ENCODE measurements at places on chromosomes 6 and 20.

GRCh38 chr6:82875573-82876185 is 190.0 kb downstream of the UBE3D start:
- DNase-seq = no peak

DNA sequence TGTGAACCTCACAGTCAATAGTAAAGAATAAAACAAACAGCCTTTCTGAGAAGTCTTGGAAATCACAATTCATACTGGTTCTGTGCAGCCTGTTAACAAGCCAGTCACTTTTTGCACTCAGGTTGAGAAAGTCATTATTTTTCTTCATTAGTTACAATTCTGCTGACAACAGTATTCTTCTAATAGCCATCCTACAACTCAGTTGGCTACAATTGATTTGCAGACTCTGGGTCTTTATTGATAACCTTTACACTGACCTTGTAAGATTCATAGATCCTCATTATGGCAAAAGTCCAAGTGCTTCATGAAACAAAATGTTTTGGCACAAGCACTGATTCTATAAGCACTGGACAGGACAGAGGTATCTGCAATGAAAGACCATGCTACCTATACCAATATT is 34.9 kb upstream of the POPDC3 start:
- DNase-seq = no peak

DNA sequence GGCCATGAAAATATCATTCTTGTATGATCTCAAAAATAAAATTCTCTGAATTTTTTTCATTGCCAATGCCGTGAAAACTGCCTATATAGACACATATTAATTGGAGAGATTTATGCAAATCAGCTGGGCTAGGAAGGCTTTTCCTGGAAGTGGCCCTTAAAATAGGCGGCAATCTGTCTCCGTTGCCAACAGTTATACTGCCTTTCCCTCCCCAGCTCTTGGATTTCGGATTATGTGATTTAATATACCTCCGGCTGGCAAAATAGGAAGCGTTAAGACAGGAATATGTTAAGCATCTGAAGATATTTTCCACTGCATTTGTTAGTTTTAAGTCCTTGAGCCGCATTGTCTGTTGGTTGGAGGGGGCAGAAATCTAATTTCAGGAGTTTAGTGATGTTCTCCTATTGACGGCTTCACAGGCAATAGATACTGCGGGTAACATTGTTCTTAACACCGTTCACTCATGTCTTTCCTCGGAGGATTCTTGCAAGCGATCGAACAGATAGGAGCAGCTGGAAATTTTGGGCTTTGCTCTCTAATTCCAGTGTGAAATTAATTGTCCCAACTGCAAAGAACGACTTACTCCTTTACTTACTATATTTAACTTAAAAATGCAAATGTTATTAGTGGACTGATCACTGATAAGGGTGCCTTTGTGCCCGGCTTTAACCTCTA is 113.3 kb downstream of the LINC00237 start:
- DNase-seq = no peak

GRCh38 chr6:13492357-13492756 is 5.0 kb upstream of the GFOD1 start:
- DNase-seq = no peak

- no peak for DNase-seq
Measured at GRCh38 chr20:62832212-62832922, 15.5 kb downstream of the COL9A3 start.

DNA sequence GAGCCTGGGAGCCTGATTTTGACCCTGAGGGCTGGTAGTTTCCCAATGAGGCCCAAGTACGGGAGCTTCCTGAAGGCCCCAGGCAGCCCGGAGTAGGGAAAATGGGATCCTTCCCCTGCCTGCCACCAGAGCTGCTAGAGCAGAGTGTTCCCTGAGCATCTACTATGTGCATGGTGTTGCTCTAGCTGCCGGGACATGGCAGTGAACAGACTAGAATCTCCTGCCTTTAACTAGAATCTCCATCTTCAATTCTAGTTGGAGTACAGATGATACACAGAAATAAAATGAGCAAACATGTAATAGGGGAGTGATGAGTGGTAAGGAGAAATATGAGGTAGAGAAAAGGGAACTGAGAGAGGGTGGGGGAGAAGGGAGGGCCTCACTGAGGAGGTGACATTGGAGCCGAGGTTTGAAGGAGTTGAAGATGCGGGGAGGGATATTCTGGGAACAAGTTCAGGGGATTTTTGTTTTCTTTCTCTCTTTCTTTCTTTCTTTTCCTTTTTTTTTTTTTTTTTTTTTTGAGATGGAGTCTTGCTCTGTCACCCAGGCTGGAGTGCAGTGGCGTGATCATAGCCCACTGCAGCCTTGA is 18.5 kb downstream of the VSTM2L start:
- no peak for DNase-seq

DNA sequence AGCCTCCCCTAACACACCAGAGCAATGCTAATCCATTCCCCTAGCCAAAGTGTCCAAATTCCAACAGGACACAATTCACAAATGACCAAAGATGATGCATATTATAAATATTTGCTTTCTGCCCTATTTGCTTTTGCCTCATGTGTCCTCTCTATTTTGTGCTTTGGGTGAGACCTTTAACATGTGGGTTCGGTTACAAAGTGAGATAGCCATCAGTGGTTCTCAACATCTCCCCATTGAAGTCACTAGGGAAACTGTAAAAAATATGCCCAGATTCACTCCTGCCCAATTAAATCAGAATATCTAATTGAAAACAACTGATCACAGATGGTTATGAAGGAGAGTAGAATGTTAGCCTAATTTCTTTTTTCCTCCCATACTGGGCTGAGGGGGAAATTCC is 159.2 kb downstream of the MTFR2 start:
- DNase-seq = no peak

DNA sequence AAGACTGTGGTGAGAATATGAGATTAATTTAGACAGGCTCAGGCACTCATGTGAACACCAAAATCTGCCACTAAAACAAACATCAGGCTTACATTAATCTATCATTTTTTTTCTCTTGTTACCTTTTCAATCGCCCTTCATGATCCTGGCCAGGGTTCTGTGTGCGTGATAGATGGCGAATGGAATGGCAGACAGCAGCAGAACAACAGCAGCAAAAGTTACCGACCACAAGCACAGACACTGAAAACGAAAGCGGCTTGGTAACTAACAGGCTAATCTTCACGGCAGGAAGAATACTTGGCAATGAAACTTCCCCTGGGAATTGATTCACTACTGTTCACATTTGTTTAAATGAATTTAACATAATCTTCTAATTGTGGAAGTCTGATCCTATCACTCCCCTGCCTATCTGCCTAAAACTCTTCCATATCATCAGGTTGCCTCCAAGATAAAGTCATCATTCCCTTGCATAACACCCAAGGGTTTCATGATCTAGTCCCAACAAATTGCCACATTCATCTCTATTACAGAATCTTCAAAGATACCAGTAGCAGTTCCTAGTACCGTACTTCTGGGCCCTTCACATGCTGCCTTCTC is 28.7 kb downstream of the PTPRK start:
- no peak for DNase-seq

- no peak for DNase-seq
Measured at GRCh38 chr6:75748003-75748742, 866 bp upstream of the MYO6 start.

DNA sequence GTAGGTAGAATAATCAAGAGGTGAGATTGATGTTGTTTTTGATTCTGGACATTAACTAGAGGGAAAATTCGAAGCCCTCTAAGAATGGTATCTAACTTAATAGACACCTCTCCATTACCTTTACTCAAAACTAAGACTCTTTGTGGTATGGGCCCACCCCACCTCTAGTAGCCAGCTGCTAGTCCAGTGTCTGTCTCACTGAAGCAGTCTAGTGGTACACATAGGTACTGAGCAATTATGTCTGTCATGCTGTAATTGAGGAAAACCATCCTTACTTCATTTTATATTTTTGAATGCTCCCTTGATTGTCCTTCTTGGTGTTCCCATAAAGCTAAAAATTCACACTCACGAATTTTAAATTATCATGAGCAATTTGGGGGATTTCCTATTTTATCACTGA is 290.7 kb downstream of the ARHGAP18 start:
- DNase-seq = no peak

- no peak for DNase-seq
Measured at GRCh38 chr6:153767127-153767526, 271.9 kb upstream of the OPRM1 start.

DNA sequence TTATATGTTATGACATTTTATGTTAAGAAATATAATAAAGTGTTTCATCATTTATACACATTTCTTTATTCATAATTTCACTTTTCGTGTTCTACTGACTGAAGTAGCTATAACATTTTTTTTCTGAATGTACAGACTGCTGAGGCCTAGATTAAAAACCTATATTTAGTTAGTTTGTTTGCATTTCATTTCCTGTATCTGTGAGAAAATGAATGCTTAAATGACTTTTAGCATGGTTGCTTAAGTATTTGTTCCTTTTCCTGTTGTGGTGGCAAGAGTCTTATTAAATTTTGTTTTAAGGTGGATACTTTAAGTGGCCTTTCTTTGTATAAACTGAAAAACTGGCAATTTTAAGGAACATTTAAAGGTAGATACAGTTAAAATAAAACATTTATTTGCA is 779.7 kb upstream of the MAN1A1 start:
- DNase-seq = no peak

DNA sequence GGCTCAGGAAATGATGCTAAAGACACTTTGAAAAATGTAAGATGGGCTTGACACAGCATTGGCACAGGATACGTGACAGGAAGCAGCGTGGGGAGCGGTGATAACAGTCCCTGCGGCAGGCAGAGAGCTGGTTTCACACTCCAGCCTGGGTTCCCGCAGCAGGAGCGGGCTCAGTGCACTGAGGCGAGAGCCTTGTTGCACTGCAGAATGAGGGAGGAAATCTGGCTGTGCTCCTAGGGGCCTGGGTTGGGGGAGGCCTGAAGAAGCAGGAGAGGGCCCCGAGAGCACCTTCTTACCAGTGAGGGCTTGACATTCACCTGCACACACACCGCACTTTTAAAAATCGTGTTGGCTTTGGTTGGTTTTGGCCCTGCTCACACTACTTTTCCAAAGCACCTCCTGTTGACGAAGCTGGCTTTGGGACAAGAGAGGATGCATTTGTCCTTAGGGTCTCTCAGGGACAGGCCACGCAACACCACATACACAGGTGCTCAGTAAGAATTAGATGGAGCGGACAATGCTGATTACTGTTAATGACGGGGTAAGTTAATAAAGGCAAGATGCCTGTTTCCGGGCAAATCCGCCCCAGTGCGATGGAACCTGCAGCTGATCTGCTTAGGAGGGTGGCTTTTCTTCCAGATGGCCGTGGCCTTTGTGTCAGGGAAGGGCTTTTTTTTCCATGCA is 49.4 kb upstream of the ARMC2 start:
- DNase-seq = no peak

- no peak for DNase-seq
Measured at GRCh38 chr20:19706463-19706862, 51.6 kb upstream of the RIN2 start.

GRCh38 chr6:80742481-80742880 is 636.0 kb downstream of the BCKDHB start:
- DNase-seq = no peak

- no peak for DNase-seq
Measured at GRCh38 chr6:111888928-111889695, 15.9 kb upstream of the FYN start.

- DNase-seq = no peak
Measured at GRCh38 chr6:20459682-20460081, 58.0 kb downstream of the E2F3 start.

- no peak for DNase-seq
Measured at GRCh38 chr6:69866351-69866769, at the start of gene COL19A1. Gene COL19A1 (plus strand): TSS chr6:69866556. CDS start chr6:69879568, 13,012 bp downstream.

DNA sequence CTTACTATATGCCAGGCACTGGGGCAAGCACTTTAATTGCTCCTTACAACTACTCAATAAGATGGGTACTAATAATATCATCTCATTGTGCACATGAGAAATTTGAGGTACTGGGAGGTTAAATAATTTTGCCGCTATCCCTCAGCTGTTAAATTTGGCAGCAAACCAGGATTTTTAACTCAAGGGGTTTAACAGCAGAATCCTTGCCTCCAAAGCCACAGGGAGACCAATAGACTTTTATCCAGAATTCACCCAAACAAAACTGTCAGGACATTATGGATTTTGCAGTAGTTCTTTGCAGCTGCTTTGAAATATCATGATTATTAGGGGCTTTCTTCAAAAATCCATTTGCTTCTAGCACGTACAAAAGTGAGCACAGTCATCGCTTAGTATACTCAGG is 136.2 kb downstream of the RPS12 start:
- DNase-seq = no peak

- DNase-seq = no peak
Measured at GRCh38 chr6:25418454-25419052, 139.4 kb downstream of the CARMIL1 start.

DNA sequence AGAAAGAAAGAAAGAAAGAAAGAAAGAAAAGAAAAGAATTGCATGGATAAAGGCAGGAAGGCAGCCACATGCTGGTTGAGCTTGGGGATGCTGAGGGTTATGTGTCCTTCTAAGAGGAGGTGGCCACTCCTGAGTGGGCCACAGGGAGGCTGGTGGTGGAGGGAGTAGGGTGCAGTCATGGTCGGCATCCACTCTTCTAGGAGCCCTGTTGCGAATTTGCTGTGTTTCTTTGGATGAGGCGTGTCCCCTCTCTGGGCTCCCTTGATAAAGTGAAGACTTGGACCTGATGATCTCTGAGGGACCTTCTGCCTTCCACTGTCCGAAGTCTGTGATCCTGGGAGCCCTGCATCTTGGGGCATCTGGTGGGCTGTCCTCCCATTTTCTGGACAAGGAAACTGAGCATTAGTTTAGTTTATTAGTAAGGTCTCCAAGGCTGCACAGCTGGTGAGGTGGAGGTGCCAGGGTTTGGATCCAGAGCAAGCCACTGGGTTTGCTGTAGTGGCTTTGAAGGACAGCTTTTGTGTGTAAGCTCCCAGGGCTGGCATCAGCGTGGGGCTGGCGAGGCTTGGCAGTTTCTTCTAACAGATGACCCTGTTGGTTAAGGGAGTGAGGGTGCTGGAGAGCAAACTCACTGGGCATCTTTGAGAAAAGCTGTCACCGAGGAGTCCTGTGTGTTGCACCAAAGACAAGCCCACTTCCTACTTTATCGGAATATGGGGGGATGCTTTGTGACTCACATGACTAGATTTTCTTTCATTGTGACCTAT is 4.3 kb downstream of the DLGAP4 start:
- DNase-seq = no peak

GRCh38 chr20:53493311-53493857 is 100.3 kb downstream of the ZNF217 start:
- no peak for DNase-seq

DNA sequence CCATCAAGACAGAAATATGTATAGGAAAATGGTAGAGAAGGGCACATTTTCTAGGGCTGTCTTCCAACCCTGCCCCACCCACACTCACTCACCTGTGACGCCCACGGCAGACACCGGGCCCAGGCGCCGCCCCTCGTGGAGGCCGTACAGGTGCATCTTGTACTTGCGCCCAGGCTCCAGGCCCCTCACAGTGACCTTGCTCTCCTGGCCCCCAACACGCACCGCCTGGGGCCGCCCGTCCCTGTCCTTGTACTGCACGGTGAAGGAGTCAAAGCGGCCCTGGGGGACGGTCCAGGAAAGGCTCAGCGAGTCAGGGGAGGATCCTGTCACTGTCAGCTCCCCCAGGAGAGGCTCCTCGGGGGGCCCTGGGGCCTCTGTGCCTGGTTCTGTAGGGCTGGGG is 19.8 kb downstream of the CYP21A2 start:
- DNase-seq = no peak
